ENCODE measurements at places on chromosomes 16 and 17.

GRCh38 chr16:16084874-16085273 lies 135.5 kb downstream of the ABCC1 start:
- DNase-seq, result no peak

GRCh38 chr16:88007321-88007731 lies 56.1 kb downstream of the BANP start:
- no peak for DNase-seq

GRCh38 chr17:17075125-17075781 lies 33.0 kb downstream of the MPRIP start:
- no peak for DNase-seq

DNA sequence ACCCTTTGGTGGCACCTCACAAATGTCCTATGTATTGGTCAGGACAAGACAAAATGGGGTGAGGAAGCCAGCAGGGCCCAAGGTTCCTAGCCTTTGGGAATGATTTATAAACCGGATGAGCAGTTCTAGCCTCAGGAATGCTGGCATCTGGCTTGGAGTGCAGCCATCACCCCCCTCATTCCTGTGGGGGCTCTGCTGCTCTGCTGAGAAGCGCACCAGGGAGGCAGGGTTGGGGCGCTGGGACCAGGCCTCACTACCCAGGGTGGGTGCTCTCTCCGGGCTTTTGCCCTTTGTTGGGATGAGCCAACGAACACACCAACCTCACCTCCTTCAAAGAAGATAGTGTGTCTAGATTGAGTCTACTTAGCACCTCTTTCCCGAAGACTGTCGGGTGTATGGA lies 39.2 kb downstream of the TMEM11 start:
- no peak for DNase-seq

- DNase-seq, result no peak
These were observed 93.3 kb downstream of the CMIP start for GRCh38 chr16:81537721-81538561.

DNA sequence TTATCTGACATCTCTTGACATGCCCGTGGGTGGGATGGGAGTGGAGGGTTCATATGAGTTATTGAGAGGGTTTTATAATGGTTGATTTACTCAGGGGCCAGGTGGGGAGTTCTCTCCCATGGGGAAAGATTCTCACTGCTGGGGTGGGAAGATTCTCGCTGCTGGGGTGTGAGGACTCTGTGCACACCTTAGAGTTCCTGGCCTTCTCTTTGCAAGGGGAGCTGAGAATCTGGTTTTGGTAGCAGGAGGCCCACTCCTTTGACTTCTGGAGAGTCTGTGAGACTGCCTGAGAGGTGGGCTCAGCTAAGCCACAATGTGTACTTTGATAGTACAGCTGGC lies 31.5 kb downstream of the TBX4 start:
- no peak for DNase-seq

GRCh38 chr17:16981928-16982327 lies 10.0 kb upstream of the TNFRSF13B start:
- DNase-seq, result no peak

- DNase-seq, result no peak
These were observed 73.2 kb downstream of the AIPL1 start for GRCh38 chr17:6361733-6362132.

GRCh38 chr17:61212655-61213054 lies 187.0 kb upstream of the TBX2 start:
- no peak for DNase-seq

GRCh38 chr17:14522795-14523387 lies 222.0 kb downstream of the HS3ST3B1 start:
- no peak for DNase-seq

DNA sequence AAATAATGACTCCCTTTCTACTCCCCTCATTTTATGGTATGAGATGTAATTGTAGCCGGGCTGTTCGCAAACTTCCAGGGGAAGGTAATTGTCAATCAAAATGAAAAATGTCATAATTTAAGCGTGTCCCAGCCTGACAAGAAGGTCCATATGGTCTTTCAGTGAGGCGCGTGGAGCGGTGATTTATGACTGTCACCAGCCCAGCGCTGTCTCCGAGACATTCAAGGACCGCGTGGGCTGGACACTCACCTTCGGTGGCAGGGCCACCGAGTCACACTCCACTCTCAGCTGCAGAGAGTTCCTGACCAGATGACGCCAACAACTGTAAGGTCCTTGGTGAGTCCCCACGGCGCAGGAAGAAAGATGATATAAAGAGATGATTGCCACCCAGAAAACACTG lies 157.7 kb upstream of the TNRC6C start:
- DNase-seq, result no peak

GRCh38 chr17:40490289-40490853 lies 11.1 kb downstream of the TNS4 start:
- no peak for DNase-seq

DNA sequence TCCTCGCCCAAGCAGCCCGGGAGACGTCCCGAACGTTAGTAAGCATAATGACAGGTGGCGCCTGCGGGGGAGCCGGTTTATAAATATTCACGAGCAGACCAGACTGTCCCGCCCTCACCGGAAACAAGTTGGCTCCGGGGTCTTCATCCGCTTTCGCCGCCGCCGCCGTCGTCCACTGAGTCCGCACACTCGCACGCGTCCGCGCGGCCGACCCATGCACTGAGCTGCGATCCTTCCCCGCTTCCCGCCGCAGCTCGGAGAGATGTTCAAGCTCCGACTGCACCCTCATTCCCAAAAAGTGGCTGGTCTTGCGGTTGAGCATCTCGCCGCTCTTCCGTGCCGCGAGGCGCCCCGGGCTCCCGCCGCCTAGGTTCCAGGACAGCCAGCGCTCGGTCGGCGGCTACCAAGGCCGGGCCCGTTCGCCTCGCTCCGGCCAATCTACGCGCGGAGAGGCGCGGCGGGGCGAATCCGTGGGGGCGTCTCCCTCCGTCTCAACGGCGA lies 385 bp downstream of the CFAP119 start:
- DNase-seq, result peak; percentile 14

GRCh38 chr17:35708951-35709350 lies 22.5 kb upstream of the RASL10B start:
- no peak for DNase-seq

- no peak for DNase-seq
These were observed 41.8 kb upstream of the ARL4D start for GRCh38 chr17:43356999-43357398.

DNA sequence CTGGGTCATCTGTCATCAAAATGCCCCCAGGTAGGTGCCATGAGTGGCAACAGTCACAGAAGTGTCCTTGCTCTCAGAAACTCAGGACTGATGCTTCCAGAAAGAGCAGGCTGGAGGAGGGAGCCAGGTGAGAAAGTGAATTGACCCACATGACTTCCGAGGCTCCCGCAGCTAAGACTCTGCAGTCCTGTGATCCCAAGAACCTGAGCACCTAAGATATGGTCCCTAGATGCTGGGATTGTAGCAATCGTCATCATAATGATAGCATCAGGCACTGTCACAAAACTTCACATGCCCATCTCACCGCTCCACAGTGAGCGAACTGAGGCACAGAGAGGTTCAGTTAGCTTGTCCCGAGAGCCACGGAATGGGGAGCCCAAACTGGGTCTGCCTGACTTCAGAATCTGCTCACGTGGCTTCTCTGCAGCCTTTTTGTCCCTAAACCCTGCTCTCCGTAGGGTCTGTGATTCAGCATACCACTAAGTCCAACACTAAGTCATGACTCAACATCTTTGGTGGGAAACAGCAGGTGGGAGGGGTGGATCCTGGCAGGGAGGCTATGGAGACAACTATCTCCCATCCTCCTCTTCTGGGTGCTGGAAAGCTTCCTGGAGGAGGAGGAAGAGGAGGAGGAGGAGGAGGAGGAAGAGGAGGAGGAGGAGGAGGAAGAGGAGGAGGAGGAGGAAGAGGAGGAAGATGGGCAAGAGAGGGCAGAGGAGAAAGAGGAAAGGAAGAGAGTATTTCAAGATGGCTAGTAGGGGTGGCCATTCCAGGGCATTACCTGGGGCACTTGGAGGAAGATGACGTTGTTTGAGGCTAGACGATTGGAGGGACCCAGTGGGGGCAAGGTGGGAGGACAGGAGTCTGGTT lies 55.5 kb upstream of the DLX4 start:
- no peak for DNase-seq

DNA sequence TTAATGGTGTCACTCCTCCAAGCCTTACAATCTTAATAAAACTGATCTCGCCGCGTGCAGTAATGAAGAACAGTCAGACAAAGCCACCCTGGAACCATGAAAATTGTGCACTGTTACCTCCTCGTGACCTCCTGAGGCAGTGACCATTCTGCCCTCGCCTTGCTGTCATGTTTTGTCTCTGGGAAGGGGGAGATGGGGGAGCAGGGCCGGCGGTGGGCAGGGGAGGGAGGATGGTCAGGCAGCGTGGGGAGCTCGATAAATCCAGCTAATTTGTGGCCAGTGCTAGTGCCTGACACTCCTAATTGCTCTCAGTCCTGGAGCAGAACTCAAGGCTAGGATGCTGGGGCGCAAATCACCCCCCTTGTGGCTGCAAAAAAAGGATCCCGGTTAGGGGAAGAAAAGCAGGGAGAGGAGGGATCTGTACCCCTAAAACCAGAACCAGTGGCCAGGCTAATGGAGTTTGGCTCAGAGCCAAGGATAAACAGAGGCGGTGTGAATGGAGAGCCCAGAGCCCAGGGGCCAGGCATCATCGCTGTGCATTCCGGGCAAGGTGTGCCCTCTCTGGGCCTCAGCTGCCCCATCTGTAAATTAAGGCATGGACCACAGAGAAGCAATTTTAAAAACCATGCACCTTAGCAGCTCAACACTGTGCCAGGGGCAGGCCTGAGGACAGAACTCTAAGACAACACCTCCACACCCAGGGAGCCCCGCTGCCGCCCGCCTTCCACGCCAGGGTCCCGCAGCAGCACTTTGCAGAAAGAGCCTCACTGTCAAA lies 113.3 kb downstream of the ZNF423 start:
- DNase-seq, result no peak

DNA sequence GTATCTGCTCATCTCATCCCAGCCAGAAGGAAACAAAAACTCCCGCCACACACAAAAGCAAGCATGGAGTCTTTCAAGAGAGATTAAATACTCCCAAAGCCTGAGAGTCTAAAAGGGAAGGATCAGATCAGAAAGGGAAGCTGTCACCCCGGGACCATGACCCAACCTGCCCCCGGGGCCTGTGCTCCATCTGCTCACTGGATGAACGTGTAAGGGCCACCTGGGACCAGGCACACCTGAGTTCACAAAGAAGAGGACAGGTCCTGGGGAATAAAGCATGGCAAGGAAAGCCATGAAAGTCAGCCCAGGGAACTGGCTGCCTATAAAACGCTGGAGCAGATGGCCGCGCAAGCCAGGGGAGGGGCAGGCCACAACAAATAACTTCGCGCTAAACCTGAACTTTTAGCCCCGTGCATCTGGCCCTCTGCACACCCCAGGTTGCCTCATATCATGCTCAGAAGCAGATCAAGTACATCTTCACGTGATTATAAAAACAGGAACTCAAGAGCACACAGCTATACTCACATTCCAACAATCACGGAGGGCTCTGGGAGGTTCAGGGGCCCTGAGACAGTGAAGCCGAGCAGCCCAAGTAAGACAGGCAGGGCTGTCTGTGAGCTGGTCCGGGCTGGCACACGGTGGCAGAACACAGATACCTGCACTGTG lies 3.4 kb downstream of the TMEM11 start:
- DNase-seq, result no peak

- no peak for DNase-seq
These were observed 20.8 kb downstream of the C16orf74 start for GRCh38 chr16:85730186-85730465.
